ENCODE measurements at places on chromosomes 1 and 21. TPM values are rescaled to one million over a fixed set of nuclear protein-coding genes. Genes with fewer than 3 reads are reported as not detected.

GRCh38 chr1:220873868-220874655, 5.2 kb upstream of the HLX start:
- DNase-seq, result peak; percentile 32
- peaks cover 25% of the 10 kb centered on the region for H3K4me1 ChIP-seq
- H3K4me3 ChIP-seq, result no peak overlapping the region
- H3K27ac ChIP-seq, result no peak overlapping the region
- H3K27me3 ChIP-seq, result no peaks in the 10 kb centered on the region

DNA sequence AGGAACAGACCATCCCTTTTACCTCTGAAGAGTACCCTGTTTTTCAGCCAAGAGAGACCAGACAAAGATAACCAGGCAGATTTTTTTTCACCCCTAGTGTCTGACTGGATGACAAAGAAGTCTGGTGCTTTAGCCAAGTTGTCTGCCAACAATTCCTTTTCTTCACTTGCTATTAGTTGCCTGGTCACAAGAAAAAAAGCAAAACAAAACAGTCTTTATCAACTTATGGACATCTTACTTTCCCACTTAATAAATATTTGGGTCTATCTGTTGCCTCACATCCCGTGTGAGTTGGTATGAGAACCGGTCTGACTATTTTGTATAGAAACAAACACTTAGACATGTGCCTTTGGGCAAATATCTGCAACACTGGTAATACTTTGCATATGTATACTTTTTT, 662.9 kb downstream of the PLPP3 start:
- H3K36me3 ChIP-seq, result no peaks in the 10 kb centered on the region
- no peaks in the 10 kb centered on the region for H3K27me3 ChIP-seq
- no peak overlapping the region for H3K27ac ChIP-seq

- no peak overlapping the region for H3K27ac ChIP-seq
- H3K4me3 ChIP-seq, result no peak overlapping the region
- no peaks in the 10 kb centered on the region for H3K36me3 ChIP-seq
- peaks cover 68% of the 10 kb centered on the region for H3K4me1 ChIP-seq
These were observed 19.1 kb downstream of the ABCA4 start for GRCh38 chr1:94101613-94102525.

DNA sequence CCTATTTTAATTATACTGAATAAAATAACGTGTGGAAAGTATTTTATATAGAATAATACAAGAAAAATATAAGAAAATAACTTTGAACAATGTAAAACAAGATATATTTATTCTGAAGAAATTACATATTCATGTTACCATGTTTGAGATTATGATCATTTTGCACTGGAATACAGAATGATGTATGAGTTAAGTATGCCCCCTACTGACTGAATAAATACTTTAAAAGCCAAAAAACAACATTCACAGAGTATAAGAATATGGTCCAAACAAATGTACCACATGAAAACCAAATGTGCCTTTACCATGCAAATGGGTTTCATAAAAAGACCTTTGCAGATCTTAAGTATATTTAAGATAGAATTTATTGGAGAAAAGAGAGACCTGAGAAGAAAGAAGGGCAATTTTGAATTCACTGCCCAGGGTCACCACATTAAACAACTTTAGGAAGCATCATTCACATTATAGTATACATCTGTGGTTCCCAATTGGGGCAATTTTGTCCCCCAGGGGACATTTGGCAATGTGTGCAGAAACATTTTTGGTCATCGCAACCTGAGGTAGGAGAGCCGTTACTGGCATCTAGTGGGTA, 136.6 kb upstream of the GFI1 start:
- H3K27me3 ChIP-seq, result no peaks in the 10 kb centered on the region
- H3K4me1 ChIP-seq, result no peaks in the 10 kb centered on the region
- H3K27ac ChIP-seq, result no peak overlapping the region
- H3K36me3 ChIP-seq, result peaks cover 5% of the 10 kb centered on the region

- H3K27ac ChIP-seq, result no peak overlapping the region
- H3K4me3 ChIP-seq, result no peak overlapping the region
- no peaks in the 10 kb centered on the region for H3K36me3 ChIP-seq
- no peak for DNase-seq
- H3K4me1 ChIP-seq, result no peaks in the 10 kb centered on the region
These were observed 361.8 kb upstream of the VAMP3 start for GRCh38 chr1:7409278-7409677.

- H3K36me3 ChIP-seq, result no peaks in the 10 kb centered on the region
- H3K4me3 ChIP-seq, result no peak overlapping the region
- peak; percentile 33 for DNase-seq
- no peak overlapping the region for H3K27ac ChIP-seq
- H3K4me1 ChIP-seq, result peaks cover 34% of the 10 kb centered on the region
These were observed 3.0 kb upstream of the SUCO start for GRCh38 chr1:172530000-172530399.

Gene TMPRSS15
- total RNA-seq, result not detected

DNA sequence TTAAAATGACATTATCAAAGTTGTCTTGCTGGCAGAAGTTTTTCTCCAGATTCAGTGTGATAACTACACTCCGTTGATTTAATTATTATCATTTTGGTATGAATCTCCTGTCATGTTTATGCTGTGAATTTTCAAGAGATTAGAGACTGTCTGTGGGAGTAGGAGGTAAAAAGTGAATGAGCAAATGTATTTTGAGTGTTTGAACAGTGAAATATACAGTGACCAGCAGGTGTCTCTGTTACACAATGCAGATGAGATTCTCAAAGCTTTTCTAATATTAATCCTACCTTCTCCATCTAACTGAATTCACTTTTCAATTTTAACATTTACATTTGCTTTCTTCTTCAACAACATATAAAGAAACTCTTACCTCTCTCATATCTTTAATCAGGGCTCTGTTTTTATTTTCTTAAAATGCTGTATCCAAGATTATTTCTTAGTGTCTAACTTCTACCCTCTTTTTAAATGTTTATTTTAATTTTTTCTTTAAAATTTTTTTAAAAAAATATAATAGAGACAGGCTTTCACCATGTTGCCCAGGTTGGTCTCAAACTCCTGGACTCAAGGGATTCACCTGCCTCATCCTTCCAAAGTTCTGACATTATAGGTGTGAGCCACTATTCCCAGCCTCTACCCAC, 20.9 kb upstream of the HSPA13 start:
- H3K27me3 ChIP-seq, result no peaks in the 10 kb centered on the region
- no peaks in the 10 kb centered on the region for H3K36me3 ChIP-seq
- H3K4me1 ChIP-seq, result no peaks in the 10 kb centered on the region
- DNase-seq, result peak; percentile 19

GRCh38 chr1:168161459-168161858, 17.3 kb upstream of the TIPRL start:
- H3K27me3 ChIP-seq, result no peaks in the 10 kb centered on the region
- H3K27ac ChIP-seq, result no peak overlapping the region
- DNase-seq, result no peak
- no peaks in the 10 kb centered on the region for H3K36me3 ChIP-seq
- no peak overlapping the region for H3K4me3 ChIP-seq
- no peaks in the 10 kb centered on the region for H3K4me1 ChIP-seq

DNA sequence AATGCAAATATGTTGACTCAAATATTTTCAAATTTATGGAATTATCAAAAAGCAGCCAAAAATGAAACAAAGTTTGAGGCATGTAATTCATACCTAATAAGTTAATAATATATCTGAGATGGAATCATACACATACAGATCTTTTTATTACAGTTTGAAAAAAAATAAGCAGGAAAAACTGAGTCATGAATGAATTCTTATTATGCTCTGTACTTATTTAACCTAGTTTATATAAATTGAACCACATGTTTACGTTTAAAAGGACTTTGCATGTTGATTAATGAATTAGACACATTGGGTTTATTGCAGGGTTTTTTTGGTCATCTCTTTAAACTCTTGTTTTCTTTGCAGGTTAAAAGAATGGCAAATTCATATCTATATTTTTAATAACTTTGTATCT, 40.9 kb downstream of the CMPK1 start:
- no peak overlapping the region for H3K27ac ChIP-seq
- no peak for DNase-seq
- no peak overlapping the region for H3K4me3 ChIP-seq
- peaks cover 53% of the 10 kb centered on the region for H3K36me3 ChIP-seq
- H3K4me1 ChIP-seq, result peaks cover 33% of the 10 kb centered on the region
- no peaks in the 10 kb centered on the region for H3K27me3 ChIP-seq

Gene NBPF6
- total RNA-seq, result not detected

Gene F11R
- total RNA-seq, result 95.8 TPM

GRCh38 chr1:99207216-99207615, 57.1 kb upstream of the PLPPR4 start:
- no peaks in the 10 kb centered on the region for H3K27me3 ChIP-seq
- no peaks in the 10 kb centered on the region for H3K4me1 ChIP-seq
- no peaks in the 10 kb centered on the region for H3K36me3 ChIP-seq
- H3K27ac ChIP-seq, result no peak overlapping the region
- no peak overlapping the region for H3K4me3 ChIP-seq

DNA sequence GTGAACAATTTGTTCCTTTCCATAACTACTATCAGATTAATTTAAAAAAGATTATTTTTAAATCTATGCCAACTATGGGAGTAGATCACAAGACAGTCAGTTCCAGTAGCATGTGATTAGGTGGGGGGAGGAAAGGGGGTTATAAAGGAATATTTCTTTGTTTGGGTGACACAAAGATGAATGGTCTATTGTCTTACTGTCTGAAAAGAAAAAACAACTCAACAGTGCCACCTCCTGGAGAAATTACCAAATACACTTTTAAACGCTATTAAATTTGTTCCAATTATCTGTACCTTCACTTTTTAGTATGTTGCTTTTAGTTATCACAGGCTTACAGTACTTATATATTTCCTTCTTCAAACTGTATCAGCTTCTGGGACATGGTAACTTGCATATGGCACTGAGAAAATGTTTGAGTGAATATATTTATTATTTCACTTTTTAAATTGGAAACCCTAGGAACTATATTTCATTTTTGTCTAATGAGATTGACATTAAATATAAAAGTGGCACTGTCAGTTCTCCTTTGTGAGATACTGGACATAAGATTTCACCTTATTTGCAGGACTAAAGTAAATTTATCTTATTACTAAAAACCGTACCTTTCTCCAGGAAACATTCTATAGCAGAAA, 1.7 kb upstream of the SORT1 start:
- peaks cover 17% of the 10 kb centered on the region for H3K36me3 ChIP-seq
- peaks cover 33% of the 10 kb centered on the region for H3K4me1 ChIP-seq
- peak; percentile 72 for DNase-seq
- H3K27me3 ChIP-seq, result no peaks in the 10 kb centered on the region

Gene CD1E
- total RNA-seq, result not detected

- no peak overlapping the region for H3K27ac ChIP-seq
- no peak overlapping the region for H3K4me3 ChIP-seq
- H3K4me1 ChIP-seq, result no peaks in the 10 kb centered on the region
These were observed 98.3 kb downstream of the FAF1 start for GRCh38 chr1:50861772-50862171.

DNA sequence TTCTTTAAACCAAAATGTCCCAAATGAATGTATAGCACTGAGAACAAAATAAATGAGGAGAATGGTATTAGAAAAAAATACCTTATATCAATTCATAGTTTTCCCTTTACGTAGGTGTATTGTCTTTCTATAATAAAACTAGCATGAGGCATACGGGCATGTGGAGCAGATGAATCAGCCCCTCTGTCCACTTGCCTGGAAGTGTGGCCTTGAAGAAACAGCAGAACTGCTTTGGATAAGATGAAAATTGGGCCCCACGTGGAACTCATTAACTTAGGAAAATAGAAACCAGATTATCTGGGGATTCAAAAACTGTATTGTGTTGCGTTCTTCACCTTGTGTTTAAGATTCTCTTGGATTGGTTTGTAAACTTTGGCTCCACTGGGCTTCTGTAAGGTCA, 356.8 kb upstream of the B3GALT2 start:
- H3K27ac ChIP-seq, result no peak overlapping the region
- no peaks in the 10 kb centered on the region for H3K36me3 ChIP-seq
- no peaks in the 10 kb centered on the region for H3K27me3 ChIP-seq
- DNase-seq, result no peak
- no peak overlapping the region for H3K4me3 ChIP-seq
- no peaks in the 10 kb centered on the region for H3K4me1 ChIP-seq

Gene S100PBP
- 28.4 TPM for total RNA-seq

Gene LYPD8
- not detected for total RNA-seq

DNA sequence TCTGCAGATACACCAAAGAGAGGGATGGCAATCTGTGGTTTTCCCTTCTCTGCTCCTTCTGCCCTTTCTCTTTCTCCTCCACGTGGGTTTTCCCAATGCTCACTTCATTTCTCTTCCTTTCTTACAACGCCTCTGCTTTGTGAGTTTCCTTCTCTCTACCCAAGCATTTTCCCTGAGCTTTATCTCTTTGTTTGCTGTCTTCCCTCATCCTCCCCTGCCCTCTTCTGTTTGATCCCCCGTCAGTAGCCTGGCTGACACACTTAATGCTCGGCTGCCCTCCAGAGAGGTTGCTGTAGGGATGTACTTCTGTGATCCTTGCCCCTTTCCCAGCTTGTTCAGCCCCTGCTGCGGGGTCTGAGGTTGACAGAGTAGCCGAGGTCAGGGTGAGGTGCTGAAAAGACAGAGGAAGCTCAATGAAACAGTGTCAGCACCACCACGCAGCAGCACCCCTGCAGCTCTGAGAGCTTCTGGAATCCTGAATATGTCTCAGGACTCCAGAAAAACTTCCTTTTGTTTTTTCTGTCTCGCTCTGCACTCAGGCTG, 6.0 kb downstream of the EDARADD start:
- H3K4me1 ChIP-seq, result peaks cover 57% of the 10 kb centered on the region
- H3K27me3 ChIP-seq, result peaks cover 34% of the 10 kb centered on the region
- peak overlapping the region; percentile 30 for H3K27ac ChIP-seq
- no peak overlapping the region for H3K4me3 ChIP-seq

Gene XKR8
- total RNA-seq, result 5.4 TPM

- no peak overlapping the region for H3K27ac ChIP-seq
- H3K27me3 ChIP-seq, result no peaks in the 10 kb centered on the region
- no peaks in the 10 kb centered on the region for H3K4me1 ChIP-seq
- no peaks in the 10 kb centered on the region for H3K36me3 ChIP-seq
- H3K4me3 ChIP-seq, result no peak overlapping the region
These were observed 12.3 kb upstream of the OR10J5 start for GRCh38 chr1:159548126-159548525.

DNA sequence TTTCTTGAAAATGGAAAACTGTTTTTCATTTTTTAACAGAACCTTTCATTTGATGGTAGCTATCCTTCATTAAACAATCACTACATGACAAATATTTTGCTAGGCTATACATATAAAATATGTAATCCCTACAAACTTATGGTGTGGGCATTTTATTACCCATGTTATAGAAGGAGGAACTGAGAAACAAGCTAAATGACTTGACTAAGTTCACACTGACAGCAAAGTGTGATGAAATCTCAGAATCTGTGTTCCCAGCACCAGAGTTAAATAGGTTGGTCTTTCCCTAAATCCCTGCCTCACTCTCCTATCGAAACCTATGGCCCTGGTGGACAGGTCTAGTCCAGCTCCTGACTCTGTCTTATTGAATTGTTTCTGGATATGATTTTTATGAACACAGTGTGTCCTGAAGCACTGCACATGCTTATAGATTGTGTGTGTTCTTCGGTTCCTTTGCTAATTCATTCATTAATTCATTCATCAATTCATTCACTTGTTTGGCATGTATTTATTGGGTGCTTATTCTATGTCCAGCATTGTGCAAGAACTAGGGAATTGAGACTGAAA, 301.0 kb downstream of the GRIK1 start:
- H3K27ac ChIP-seq, result no peak overlapping the region
- no peaks in the 10 kb centered on the region for H3K4me1 ChIP-seq
- no peaks in the 10 kb centered on the region for H3K36me3 ChIP-seq
- no peak overlapping the region for H3K4me3 ChIP-seq

All from HepG2 (cell line).